Activated CD4-positive, alpha-beta T cell treated with anti-CD3 and anti-CD28 coated beads, Interleukin-2, amount 50 U/mL, for 1 hour (primary cell): ENCODE measurements at places on chromosomes 2 and 18.

DNA sequence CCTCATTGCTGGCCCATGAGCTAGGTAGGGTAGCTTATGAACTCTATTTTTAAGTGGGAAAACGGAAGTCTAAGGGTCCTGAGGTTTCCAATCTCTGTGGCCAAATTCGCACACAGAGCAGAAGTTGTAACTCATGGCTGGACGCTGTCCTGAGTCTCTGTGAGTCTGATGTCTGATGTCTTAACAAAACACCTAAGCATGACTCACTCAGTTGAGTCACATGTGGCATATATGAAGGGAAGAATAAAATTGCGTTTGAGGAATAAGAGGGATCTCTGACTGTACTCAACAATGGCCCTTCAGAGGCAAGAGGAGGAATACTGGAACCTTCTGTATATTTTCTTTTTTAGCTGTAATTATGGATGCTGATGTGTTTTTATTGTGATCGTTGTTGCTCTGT lies 569.7 kb downstream of the RIT2 start:
- no peak for DNase-seq

GRCh38 chr18:48238636-48239035 lies 170.5 kb downstream of the ZBTB7C start:
- no peak for DNase-seq

- peak; percentile 7 for DNase-seq
These were observed 34.0 kb upstream of the SPTBN1 start for GRCh38 chr2:54422072-54422581.

DNA sequence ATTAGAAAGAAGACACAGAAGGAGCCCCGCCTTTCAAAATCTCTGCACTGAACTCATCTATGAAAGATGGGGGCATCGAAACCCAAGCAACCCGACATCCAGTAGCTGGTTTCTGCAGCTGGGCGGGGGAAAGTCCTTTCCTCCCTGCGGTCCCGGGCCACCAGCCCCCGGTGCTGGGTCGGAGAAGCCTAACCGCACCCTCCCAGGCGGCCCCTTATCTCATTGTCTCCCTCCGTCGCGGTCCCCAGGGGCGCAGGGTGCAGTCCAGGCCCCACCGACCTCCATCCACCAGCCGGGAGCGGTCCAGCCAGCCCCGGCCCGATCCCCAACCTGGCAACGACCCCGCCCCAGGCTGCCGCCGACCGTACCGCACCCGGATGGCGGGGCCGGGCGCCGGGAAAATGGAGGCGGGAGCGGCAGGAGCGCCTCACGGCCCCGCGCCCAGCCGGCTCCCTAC lies 452 bp downstream of the RAPH1 start:
- peak; percentile 14 for DNase-seq

- no peak for DNase-seq
These were observed 72.6 kb upstream of the SMAD7 start for GRCh38 chr18:49023271-49023937.

GRCh38 chr2:30223413-30223874 lies 7.9 kb upstream of the LBH start:
- DNase-seq, result no peak

DNA sequence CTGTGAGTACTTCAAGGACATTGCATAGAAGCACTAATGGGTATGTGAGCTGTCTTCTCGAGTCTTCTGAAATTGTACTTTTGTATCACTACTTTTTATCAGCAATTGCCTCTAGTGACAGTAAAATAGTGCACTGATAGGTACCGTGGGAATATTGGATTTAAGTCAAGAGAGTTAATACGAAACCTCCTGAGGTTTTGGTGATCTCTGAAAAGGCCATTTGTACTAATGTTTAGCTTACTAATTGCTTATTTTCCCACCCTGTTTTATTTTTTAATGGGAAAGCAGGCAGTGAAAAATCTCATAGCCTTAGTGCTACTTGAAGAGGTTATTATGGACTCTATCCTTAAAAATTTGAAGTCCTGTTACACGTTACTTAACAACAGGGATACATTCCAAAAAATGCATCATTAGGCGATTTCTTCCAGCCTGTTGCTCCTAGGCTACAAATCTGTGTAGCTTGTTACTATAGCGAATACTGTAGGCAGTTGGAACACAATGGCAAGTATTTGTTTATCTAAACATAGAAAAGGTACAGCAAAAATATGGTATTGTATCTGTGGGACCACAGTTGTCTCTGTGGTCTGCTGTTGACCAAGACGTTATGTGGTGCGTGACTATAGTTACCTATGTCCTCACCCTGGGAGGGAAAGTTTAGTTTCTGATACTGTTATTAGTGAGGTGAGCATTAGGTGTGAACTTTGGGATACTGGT lies 65.9 kb downstream of the CAB39 start:
- no peak for DNase-seq

GRCh38 chr18:26621161-26622026 lies 73.0 kb upstream of the KCTD1 start:
- DNase-seq, result no peak

DNA sequence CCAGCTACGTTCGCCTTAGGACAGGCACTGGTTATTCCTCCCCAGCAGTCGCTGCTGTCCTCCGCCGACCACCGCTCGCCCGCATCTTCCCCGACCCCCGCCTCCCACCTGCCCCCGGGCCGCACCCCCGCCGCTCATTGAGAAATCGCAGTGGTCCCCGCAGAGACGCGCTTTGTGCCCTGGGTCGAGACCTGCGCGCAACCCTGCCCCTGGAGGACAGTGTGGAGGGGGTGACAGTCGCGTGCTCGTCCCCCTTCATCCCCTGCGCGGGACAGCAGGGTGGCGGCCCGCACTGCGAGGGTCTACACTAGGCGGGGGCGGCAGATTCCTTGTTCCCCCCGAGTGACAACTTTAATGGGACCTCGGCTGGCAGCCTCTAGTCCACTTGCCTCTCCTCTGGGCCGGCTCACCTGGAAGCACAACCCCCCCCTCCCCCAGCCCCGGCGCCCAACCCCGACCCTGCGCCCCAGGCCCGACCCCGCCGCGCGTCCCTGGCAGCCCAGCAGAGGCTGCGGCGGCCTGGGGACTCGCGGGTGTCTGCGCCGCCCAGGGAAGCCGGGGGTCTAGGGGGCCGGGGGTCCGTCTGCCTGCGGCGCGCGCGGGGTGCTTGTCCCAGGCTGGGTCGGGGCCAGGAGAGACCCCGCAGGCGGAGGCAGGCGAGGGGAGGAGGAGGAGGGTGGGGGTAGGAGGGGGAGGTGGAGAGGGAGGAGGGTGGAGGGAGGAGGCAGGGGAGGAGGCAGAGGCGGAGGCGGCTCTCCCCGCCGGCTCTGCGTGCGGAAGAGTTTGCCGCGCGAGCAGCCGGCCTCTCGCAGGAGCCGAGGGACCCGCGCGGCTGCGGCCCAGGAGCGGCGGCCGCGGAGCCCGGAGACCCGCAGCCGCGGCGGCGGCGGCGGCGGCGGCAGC lies at the start of gene NPAS2:
NPAS2 (plus strand) TSS at position 770 of the 903 bp plus-strand sequence. CDS start 84,616 bp downstream, outside the sequence.
- DNase-seq, result peak; percentile 14

- no peak for DNase-seq
These were observed 17.8 kb upstream of the SLC25A52 start for GRCh38 chr18:31778391-31778950.

GRCh38 chr2:2587354-2587753 lies 256.3 kb upstream of the MYT1L start:
- DNase-seq, result no peak

GRCh38 chr2:30522421-30522820 lies 75.4 kb downstream of the LCLAT1 start:
- no peak for DNase-seq

DNA sequence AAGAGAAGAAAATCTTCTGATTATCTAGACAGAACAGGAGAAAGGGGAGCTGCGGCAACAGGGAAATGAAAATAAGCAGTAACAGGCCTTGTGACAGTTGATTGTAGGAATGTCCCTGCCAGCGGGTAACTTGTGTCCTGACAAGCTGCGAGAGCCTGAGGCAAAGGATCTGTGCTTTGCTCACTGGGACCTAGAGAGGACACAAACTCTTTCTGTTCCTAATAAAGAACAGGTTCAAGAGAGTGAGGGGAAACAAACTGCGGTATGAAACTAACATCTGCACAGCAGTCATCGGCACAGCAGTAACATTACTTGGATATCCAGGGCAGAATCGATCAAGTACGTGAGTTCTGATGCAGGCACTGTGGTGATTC lies 103.7 kb upstream of the THOC1 start:
- no peak for DNase-seq

- DNase-seq, result no peak
These were observed 401.9 kb downstream of the LNPK start for GRCh38 chr2:175599966-175600831.

DNA sequence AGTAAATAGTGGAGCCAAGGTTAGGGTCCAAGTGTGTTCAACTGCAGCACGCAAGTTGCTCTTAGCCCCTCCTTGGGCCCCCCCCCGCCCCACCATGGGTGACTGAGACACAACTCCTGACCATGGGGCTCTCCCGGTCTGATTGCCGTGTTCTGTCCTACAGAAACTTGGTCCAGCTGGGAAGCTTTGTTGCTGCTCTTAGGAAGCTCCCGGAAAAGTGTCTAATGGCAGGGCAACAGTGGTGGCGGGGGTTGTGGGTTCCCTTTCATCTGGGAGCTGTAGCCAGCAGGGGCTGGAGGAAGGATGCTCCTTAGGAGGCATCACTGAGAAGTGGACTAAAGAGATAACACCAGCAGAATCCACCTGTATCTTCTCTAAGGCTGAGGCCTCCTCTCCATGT lies 111.1 kb downstream of the CYP26B1 start:
- DNase-seq, result no peak

- DNase-seq, result no peak
These were observed 77.0 kb upstream of the LGALSL start for GRCh38 chr2:64376926-64377325.

- peak; percentile 36 for DNase-seq
These were observed 34.8 kb upstream of the MGAT5 start for GRCh38 chr2:134218930-134219658.

- DNase-seq, result no peak
These were observed 126.0 kb upstream of the MSH6 start for GRCh38 chr2:47656715-47657600.

DNA sequence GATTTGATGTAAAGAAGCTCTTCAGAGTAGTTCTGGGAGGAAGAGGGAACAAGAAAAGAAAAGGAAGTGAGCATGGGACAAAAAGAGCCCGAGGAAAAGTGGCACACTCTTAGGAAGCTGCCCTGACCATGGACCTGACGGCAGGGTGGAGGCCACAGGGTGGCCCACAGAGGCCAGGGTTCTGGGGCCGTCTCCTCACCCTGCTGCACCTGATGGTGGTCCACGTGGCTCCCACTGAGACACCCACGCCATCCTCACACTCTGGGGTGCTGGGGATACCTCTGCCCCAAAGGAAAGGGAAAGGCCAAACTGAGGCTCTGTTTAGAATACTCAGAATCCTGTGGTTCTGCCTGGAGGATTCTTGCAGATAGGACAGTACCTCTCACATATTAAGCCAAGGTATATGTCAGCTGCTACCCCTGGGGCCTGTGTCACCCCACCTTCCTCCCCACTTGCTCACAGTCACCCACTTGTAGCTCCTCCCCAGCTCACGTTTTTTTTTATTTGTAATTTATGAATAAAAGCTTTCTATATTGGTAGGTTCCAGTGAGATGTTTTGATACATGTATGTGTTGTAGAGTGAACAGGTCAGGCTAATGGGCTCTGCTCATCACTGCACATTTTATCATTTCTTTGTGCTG lies 171.1 kb downstream of the LDLRAD4 start:
- no peak for DNase-seq

DNA sequence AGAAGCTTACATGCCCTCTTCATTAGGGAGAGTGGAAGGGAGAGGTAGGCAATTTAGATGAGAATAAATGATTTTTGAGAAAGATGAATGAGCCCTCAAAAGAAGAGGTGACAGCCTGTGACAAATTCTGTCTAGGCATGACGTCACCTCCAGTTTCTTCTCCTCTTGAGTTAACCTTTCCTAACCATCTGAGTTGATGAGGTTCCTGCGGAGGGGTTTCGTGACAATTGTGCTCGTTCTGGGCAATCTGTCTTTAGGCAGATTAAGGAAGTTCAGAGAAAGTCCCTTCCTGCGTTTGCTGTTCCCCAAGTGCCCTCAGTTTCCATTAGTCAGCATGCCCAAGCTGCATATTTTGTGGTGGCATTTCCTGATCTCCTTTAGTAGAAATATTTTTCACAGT lies 640.2 kb upstream of the SYT4 start:
- no peak for DNase-seq

DNA sequence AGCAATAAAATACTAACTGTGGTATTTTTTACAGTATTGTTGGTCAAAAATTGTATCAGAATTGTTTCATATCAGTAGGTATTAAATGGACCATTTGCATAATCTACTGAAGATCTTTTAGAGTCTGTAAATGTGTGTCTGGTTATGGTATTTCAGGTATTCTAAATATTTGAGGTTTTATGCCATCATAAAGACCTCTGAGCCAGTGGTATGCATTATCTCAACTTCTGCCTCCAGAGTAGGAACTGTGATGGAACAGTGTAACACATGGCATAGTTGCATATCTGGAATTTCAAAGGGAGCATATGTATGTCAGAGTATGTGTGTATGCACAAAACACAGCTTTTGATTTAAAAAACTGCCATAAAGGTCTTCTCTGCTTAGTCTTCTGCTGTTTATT lies 15.4 kb downstream of the GREB1L start:
- DNase-seq, result no peak
